Fibroblast of skin of back (primary cell): ENCODE measurements at places on chromosomes 11 and 22.

GRCh38 chr11:67652965-67653845, 2.7 kb upstream of the ACY3 start:
- no peak for DNase-seq

DNA sequence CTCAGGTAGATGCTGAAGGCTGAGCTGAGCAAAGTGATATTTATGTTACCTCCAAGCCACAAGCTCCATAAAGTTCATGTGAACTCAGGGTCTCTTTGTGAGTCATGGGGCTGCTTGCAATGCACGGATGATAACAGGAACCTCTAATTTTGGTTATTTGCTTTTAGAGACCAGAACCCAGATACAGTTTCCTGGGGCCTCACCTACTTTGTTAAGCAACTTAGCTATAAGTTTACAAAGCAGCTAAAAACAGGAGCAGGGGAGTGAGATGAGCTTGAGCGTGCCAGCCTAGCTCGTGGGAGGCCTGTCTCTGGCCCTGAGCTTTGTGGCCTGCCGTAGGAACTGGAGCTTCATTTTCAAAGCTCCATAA, 29.2 kb downstream of the SREBF2 start:
- no peak for DNase-seq

DNA sequence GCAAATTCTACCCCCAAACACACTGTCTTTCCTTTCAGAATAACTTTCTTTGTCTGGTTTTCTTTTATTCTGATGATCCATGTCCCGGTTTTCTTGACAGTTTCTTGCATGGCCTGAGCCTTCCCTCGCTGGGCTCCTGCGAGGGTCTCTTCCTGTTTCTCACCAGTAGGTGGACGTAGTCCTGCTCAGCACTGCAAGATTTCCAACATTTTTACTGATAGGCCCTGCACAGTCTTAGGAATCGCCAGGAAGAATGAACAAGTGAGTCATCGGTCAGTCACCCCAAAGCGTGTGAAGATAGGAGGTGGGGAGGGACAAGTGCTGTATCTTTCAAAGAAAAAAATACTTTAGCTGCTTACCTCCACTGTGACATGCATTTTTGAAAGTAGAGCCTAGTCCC, 16.9 kb upstream of the KIRREL3 start:
- peak; percentile 90 for DNase-seq

- no peak for DNase-seq
Observed at GRCh38 chr11:14768526-14769188, 123.4 kb downstream of the CYP2R1 start.

- DNase-seq, result peak; percentile 98
Observed at GRCh38 chr11:67373648-67374570, 511 bp upstream of the CLCF1 start.

DNA sequence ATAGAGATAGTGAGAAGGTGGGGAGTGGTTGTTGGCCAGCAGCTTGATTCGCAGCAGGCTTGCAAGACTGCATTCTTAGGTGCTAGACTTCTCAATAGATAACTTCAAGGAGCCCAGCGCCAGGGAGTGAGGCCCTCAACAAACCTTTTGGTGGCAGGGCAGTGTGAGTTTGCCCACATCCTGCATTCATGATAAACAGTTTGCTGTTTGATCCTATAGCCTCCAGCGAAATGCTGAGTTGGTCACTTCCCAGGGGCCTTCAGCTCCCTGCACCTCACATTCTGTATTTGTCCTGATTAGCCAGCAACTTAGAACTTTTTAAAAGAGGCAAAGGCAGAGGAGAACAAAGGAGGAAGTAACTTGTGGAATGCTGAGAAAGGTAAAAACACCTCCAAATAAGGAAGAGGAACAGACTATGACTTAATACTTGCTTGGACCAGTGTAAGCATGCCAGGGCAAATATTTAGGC, 25.1 kb downstream of the OR10A6 start:
- DNase-seq, result no peak

- DNase-seq, result peak; percentile 94
Observed at GRCh38 chr11:108973402-108974162, 308.7 kb downstream of the DDX10 start.

DNA sequence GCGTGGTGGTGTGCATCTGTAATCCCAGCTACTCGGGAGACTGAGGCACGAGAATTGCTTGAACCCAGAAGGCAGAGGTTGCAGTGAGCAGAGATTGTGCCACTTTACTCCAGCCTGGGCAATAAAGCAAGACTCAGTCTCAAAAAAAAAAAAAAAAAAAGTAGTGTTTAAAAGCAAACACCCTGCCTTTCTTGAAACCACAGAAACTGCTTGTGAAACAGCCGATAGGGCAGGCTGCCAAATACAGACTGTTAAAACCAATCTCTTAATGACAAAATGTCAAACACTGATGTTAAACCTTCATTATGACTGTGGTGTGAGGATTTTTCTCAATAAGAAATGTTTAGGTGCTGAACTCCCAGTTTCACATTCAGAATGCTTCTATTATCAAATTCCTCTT, 27.3 kb downstream of the MARK2 start:
- DNase-seq, result no peak

DNA sequence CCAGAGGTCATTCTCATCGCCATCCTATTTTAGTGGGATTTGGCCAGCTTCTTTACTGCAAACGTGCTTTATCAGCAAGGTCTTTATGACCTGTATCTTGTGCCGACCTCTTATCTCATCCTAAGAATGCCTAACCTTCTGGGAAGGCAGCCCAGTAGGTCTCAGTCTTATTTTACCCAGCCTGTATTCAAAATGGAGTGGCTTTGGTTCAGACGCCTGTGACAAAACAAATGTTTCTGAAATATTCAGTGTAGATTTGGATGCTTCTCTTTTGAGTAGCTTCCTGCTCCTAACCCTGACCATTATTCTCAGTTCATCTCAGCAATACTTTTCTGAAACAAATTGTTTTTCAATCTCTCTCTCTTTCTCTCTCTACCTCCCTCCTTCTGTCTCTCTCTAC, 60.1 kb downstream of the TRIM44 start:
- no peak for DNase-seq

DNA sequence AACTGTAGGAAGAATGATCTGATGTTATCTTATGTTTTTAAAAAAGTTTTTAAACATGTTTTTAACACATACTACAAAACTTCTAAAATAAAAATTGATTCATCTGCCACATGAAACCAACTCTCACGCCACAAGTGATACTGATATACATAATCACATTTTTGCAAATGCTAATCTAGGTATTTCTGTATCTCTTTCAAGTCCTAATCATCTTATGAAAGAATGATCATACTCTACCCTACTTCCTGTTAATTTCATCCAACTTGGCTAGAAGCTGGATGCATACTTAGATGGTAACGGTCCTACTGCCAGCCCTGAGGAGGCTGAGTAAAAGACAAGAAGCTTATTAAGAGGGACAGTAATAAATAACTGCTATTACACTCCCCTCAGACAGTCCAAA, 19.2 kb downstream of the THAP12 start:
- DNase-seq, result no peak

GRCh38 chr22:46076651-46077339, 73.5 kb upstream of the PPARA start:
- peak; percentile 93 for DNase-seq

DNA sequence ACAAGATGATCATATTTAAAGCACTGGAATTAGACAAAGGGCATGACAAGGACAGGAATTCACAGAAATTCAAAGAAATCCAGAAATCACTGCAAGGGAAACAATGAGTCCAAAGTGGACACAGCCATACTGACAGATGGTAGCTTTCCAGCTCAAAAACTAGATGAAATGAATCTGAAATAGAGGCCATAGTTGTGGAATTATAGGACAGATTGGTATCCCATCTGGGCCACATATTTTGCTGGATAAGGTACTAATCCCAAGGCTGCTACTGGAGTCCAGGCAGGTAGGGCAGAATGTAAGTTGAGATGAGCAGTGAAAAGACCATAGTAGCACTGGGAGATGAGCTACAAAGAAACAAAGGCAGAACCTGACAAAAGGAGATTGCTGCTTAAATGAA, 258.3 kb upstream of the ANO3 start:
- DNase-seq, result no peak

DNA sequence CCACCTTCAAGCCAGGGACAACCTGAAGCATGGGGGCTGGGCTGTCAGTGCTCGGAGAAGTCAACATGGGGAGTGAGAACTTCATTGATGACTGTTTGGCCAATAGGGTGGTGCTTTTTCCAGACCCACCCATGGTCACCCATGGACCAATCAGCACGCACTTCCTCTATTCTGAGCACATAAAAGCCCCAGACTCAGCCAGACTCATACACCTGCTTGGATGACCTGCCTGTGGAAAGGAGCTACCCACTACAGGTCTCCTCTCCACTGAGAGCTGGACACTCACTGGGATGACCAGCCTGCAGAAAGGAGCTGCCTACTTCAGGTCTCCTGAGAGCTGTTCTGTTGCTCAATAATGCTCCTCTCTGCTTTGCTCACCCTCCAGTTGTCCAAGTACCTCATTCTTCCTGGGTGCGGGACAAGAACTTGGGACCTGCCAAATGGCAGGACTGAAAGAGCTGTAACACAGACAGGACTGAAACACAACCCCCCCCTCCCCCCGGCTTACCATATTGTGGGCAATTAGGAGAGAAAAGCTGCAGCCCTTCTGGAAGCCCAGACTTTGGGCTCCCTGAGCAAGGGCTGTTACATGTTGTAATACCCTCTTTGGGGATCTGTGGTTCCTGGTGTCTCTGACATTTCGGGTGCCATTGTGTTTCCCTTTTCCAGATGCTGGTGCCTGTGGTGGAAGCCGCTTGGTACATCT, 44.4 kb upstream of the WNT11 start:
- DNase-seq, result no peak

GRCh38 chr11:762421-763072, 14.7 kb downstream of the GATD1 start:
- DNase-seq, result peak; percentile 70

DNA sequence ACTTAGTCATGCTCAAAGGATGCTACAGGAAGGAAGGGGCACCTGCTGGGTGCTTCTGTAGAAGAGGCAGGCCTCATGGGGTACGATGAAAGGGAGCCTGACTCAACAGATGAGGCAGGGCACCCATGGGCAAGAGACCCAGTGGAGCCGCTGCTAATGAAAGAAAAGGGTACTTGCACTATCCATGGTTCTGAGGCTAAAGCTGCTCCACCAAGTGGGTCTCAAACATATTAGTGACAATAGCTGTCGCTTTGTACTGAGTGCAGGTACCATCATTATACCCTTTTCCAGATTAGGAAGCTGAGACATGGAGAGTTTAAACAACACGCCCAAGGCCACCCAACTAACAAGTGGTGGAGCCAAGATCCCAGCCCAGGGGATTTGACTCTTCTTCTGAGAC, 127.5 kb upstream of the SERPIND1 start:
- no peak for DNase-seq

GRCh38 chr11:115576606-115577380, 72.6 kb upstream of the CADM1 start:
- no peak for DNase-seq

GRCh38 chr11:64753019-64753379, 6.8 kb downstream of the PYGM start:
- DNase-seq, result no peak

GRCh38 chr11:61147271-61147670, 14.0 kb downstream of the VPS37C start:
- DNase-seq, result no peak

- DNase-seq, result no peak
Observed at GRCh38 chr11:111472228-111472627, 40.0 kb downstream of the BTG4 start.

DNA sequence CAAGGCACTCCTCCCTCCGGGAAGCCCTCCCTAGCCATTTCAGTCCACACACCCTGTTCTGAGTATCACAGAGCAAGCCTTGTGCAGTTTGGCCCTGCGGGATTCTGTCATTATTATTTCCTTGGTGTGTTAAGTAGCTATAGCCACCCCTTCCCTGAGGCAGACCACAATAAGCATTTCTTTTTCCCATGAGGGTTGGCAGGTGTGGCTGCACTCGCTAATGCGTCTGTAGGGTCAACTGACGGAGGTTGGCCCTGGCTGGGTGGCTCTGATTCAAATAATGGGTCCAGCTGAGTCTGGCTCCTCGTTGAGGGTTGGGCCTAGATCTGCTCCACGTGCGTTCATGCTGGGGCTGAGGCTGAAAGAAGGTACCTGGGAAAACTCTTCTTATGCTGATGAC, 5.1 kb downstream of the F2 start:
- DNase-seq, result peak; percentile 18
